ENCODE measurements at places on chromosomes 13 and 19.

- no peak for DNase-seq
Observed at GRCh38 chr13:85543144-85543543, 256.1 kb downstream of the SLITRK6 start.

- no peak for DNase-seq
Observed at GRCh38 chr13:92197669-92198068, 799.2 kb downstream of the GPC5 start.

GRCh38 chr13:50797091-50797490 lies 46.4 kb downstream of the DLEU7 start:
- DNase-seq = no peak

DNA sequence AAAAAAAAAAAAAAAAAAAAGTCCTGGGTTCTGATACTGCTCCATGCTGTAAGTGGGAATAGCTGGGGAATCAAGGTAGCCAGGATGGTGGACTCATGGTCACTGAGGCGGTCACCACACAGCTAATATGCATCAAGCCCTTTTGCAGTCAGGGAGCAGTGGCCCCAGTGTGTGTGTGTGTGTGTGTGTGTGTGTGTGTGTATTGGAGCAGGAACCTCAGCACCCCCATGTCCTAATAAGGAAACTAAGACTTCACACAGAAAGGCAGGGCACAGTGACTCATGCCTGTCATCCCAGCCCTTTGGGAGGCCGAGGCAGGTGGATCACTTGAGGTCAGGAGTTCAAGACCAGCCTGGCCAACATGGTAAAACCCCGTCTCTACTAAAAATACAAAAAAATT lies 12.0 kb downstream of the B3GNT3 start:
- no peak for DNase-seq

DNA sequence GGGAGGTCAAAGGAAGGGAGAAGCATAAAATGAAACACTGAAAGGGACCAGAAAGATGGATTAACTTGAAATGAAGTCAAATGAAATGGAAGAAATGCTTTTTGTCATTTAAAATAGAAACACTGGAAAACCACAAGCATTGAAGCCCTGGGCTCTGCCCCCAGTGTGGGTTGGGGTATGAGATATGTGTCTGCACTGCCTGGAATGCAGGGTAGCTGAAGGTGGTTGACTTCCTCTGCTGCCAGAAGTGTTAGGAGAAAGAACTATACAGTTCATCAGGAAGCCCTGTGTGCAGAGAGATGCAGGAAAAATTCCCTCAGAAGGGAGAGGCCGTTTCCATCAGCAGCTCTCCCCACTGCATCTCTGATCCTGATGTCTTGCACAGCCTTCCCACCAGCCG lies 69.2 kb downstream of the DHRS12 start:
- no peak for DNase-seq

DNA sequence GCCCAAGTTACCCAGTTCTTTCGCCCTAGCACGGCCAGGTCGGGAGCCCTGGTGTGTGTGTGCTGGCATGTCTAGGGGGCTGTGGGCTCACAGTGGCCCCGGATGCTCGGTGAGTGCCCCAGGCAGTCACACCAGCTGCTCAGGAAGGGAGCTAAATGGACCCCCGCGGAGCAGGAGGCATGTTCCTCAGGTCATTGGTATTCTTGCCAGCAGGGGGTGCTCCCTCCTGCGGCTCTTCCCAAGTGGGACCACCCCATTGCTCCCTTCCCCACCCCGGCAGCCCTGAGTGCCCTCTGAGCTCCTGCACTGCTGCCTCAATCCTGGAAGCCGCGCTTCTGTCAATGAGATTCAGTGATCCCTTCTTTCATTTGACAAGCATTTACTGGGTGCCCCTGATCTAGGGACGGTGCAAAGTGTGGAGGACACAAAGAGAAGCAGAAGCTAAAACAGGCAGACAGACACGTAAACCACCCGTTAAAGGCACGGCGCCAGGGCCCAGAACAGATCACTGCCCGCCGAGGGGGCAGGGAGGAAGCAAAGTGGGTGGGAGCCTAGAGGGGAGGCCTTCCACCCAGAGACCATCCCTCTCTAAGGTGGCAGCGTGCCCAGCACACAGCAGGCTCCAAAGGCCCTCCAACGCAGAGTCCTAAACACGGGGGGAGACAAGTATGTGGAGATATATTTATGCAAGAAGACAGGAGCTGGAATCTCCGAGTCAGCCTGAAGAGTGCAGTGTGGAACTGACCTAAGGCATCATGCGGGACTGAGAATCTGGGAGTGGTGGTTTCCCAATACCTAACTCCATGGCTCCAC lies 5.2 kb upstream of the ADPRHL1 start:
- no peak for DNase-seq

GRCh38 chr19:48396824-48397176 lies 3.3 kb downstream of the GRIN2D start:
- DNase-seq = no peak

- no peak for DNase-seq
Observed at GRCh38 chr13:24081387-24081786, 79.1 kb upstream of the SPATA13 start.

DNA sequence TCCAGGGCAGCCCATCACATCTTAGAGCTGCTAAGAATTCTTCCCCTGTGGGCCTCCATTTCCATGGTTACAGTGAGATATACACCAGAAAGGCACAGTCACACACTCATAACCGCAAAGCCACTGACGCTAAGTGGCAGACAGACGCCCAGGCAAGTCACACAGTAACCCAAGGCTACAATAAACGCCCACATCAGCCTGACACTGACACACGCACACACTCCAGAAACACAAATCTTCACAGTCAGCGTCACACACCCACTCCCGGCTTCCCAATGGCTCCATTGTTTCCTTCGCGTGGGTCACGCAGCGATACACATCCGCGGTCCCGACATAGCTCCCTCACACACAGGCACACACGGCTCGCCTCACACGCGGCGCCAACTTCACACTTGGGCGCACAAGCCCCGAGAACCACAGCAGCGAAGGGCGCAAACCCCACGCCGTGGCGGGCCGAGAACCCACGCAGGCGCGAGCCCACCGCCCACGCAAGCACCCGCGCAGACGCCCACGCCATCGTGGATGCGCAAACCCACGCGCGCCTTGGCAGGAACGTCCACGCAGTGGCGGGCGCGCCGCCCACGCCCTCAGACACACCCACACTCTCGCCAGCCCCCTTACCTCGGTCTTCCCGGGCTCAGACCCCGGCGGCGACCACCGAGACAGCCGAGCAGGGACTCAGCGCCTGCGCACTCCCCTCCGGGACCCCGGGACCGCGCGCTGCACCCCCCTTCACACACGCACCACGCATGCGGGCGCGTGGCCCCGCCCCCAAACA lies at the start of gene ZNF667:
ZNF667 (minus strand) TSS at position 695 of the 778 bp plus-strand sequence. CDS start 14,975 bp downstream, outside the sequence.
- DNase-seq = no peak

DNA sequence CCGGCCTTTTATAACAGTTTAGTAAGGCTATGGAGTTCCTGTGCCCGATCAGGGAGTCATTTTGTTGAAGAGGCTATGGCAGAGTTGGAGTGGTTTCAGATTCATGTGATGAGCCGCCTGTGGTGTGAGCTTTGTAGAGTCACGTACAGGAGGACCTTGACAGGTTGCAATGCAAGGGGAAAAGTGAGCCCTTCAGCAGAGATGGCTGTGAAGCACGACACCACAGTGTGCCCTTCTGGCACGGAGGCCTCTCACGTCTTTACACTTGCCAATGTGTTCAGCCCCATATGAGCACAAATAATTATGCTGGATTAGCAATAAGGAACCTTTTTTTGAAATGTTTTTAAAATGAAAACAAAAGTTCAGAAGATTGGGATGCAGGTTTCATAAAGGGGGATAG lies 499.8 kb downstream of the LIG4 start:
- no peak for DNase-seq

Data from progenitor cell of endocrine pancreas (in vitro differentiated cells).